Stimulated activated CD4-positive, alpha-beta T cell treated with anti-CD3 and anti-CD28 coated beads, Interleukin-1b, Interleukin-23, amount 100 ng/mL, for 4 hours (primary cell): ENCODE measurements at places on chromosomes 5 and 9.

DNA sequence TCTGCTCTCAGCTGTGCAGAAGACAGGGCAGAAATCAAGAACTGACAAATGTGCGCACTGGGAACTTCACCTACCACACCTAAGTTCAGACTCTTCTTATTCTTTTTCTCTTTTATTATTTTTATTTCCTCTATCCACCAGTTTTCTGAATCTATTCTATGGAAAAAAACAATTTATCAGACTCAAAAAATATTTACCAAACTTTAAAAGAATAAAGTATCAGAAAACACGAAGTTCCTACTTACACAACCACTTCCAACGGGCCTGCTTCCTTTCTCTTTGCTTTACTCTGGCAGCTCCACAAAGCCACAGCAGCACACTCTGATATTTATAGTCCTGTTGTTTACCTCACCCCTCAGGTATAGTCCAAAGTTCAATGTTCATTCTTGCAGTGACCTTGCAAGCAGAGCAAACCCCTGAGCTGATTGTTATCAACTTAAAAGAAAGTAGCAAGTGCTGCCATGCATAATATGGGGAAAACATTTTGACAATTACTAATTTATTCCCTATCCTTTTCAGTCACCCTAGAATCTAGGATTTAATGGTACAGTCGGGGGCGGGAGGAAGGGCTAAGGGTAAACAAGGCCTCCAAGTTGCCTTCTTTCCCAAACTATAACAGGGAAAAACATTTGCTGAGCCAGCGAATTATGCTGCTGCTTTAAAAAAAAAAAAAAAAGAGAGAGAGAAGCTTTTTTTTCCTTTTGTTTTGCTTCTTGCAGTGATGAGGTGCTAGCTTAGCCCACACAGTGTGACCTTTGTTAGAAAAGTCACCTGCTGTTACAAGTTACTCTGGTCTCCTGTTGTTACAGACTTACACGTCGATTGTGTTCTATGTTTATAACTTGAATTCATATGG, at the start of gene SELENOP:
Gene SELENOP, minus strand, starts transcription at position 302 of the 856 bp plus-strand sequence. CDS start 3,539 bp downstream, outside the sequence.
- DNase-seq: no peak

DNA sequence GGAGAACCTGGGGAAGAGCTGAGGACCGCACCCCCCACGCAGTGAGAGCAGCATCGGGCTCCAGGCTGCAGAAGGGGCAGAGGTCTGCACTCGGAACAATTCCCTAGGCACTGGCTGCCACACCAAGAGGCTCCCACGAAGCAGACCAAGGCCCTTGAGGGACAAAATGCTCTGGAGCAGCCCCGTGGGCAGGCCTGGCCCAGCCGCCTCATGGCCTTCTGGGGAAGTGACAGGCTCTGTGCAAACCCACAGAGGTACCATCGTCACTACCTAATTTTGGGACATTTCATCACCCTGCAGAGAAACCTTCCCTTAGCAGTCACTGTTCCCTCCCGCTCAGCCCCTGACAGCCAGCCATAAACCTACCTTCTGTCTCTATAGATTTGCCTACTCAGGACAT, 15.9 kb downstream of the FBXW5 start:
- DNase-seq: no peak

DNA sequence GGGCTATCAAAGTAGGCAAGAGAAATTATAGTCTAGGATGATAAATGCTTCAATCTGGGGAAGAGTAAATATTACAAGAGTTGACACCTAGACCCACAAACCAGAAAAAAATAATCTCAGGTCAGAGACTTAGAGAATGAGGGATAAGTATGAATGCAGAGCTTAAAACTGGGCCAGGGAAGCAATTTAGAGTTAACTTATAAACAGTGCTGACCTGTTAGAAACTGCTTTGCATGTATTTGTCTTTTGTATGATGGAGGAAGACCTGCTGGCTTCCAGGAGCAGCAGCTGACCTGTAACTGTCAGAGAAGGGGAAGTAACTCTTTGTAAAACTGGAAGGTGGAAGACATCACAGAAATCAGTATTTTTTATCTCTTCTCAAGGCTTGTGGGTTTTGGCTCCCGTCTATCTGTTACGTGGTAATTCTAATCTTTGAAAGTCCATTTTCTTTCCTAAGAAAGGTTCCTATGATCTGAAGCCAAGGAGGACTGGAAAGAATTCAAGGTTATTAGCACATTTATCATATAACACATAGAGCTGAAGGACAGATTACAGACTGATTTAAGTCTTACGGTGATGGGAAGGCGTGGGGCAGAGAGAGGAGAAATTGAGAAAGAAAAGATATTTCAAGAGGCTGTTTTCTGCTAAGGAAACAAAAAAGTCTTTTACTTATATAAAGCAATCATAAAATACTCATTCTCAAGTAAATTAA, 114.7 kb upstream of the ADAMTS19 start:
- DNase-seq: no peak

GRCh38 chr5:17157294-17157693, 60.1 kb upstream of the BASP1 start:
- DNase-seq: no peak

- no peak for DNase-seq
Observed at GRCh38 chr5:1936901-1937300, 54.2 kb upstream of the IRX4 start.

DNA sequence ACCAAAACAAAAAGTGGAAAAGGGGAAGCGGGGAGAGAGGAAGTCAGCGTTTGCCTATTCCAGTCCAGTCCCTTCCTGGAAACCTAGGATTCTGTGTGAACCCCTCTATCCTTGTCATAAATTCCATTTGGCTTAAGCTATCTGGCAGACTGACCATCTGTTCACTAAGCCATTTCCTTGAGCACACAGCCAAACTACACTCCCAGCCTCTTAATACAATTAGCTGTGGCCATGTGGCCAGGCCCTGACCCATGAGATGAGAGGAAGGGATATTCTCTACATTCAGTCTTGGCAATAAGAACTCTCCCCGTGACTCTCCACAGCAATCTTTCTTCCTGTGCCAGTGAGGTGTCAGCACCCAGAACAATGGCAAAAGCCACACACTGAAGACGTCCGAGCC, 424.8 kb downstream of the TLE1 start:
- no peak for DNase-seq

GRCh38 chr5:102511666-102512065, 12.9 kb upstream of the SLCO6A1 start:
- no peak for DNase-seq

- no peak for DNase-seq
Observed at GRCh38 chr5:175235251-175235960, 208.6 kb downstream of the DRD1 start.

DNA sequence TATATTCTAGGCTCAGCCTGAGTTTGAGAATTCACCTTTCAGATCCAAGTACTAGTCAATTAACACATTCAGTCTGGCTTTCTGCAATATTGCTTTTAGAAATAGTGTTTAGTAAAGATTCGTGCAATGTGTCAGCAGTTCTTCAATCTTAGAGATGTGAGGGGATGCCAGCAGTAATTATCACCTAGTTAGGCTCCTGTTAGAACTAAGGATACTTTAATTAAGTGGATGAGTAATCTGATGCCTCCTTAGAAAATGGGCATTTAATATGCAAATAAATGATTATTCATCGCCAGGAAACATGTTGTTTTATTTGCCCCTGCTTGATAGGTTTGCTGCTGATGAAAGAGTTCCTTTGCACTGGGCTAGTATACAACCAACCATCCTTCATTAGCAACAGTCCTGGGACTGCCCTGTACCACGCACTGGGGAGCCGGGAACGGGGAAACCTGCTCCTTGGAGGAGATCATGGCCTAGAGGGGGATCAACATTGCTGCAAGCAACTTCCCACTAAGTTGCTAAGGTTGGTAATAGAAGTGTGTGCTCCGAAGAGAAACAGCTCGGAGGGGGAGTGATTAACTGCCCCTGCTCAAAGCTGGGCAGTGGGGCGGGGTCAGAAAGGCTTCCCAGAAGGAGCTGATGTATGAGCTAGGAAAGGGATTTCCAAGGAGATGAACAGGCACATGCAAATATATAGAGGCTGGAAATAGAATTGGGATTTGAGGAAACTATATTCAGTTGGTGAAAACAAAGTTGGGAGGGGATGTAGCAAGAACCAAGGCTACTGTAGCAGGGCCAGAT, 231.8 kb downstream of the DRD1 start:
- DNase-seq: no peak

DNA sequence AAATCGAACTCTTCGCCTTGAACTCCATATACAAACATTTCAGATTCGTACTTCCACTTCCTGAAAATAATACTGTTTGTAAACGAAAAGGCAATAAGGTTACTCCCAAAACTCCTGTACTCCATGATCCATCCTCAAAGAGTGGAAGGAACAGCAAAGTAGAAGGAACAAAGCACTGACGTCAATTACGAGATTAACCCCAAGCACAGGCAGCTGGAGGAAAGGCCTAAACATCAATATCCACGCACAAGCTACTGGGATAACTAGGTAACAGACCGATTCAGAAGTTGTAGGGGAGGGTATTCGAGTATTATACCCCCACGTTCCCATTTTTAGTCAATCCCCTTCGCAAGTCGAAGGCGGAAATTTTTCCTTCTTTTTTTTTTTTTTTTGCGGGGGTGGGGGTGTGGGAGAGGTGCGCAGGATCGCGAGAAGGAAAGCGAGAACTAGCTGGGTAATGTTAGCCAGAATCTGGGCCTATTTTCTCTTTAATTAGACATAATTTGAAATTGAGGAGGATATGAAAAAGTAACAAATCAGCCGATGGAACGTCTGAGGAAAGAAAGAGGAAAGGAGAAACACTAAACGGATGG, 909 bp downstream of the AFF4 start:
- DNase-seq: no peak

DNA sequence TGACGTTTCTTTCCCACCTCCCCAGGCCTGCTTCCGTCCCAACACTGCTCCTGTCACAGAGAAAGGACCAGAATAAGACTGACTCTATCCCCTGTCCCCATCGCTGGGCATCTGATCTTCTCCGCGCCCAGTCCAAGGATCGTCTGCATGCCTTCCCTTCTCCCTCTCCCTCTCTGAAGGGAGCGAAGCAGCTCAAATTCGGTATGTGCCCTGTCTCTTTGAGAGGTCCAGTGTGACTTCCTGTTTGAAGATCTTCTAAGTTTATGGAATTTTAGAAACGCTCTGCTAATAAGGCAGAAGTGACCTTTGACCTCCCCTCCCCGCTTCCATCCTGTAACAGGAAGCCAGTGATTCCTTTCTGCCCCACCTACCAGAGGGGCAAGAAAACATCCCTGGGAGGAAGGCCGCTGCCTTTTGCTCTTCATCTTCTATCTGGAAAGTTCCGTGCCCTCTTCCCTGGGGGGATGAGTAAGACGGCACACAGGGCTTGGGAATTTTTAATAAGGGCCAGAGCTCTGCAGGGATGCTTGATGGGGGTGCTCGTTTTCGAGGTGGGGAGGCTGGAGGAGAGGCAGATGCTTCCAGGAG, 40.7 kb upstream of the RNU6ATAC start:
- DNase-seq: no peak

DNA sequence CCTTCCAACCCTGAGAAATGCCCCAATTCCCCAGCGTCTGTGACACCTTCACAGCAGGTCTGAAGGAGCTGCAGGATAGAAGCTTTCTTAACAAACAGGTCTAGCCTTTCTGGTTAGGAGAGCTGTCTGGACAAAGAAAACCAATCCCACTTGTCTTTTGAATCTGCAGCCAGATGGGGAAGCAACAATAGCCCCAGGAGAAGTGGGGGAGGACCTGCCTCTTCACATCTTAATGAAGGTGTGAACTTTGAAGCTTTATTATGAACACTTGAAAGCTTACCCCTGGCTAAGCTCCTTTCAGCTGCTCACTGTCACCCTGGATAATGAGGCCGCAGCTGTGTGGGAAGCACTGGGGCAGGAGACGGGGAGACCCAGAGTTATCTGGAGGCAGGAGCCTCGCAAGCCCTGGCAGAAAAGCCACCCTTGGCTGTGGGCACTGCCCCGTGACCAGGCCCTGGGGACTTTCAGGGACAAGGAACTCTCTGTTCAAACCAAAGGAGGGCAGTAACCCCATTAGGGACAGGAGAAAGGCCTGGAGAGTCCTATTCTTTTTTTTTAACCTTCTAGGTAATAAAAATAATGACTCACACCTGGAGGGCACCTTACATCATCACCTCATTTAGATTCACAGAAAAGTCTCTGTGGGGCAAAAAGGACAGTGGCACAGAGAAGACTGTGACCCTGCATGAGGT, 151.8 kb upstream of the RAD23B start:
- DNase-seq: no peak

- no peak for DNase-seq
Observed at GRCh38 chr5:78751872-78752271, 103.3 kb upstream of the LHFPL2 start.

DNA sequence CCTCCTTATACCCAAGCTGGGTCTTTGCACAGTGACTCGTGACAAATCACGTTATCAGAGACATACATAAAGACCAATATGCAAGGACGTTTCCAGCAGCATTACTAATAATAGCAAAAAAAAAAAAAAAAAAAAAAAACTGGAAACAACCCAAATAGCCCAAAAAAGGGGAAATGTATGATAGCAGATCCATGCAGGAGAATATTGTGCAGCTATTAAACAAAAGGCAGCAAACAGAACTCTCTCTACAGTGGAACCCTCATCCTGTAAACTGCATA, 37.7 kb downstream of the C5orf15 start:
- DNase-seq: no peak

GRCh38 chr5:99061711-99062110, 132.9 kb upstream of the CHD1 start:
- no peak for DNase-seq

GRCh38 chr5:66896171-66896570, 300.0 kb downstream of the MAST4 start:
- DNase-seq: no peak

DNA sequence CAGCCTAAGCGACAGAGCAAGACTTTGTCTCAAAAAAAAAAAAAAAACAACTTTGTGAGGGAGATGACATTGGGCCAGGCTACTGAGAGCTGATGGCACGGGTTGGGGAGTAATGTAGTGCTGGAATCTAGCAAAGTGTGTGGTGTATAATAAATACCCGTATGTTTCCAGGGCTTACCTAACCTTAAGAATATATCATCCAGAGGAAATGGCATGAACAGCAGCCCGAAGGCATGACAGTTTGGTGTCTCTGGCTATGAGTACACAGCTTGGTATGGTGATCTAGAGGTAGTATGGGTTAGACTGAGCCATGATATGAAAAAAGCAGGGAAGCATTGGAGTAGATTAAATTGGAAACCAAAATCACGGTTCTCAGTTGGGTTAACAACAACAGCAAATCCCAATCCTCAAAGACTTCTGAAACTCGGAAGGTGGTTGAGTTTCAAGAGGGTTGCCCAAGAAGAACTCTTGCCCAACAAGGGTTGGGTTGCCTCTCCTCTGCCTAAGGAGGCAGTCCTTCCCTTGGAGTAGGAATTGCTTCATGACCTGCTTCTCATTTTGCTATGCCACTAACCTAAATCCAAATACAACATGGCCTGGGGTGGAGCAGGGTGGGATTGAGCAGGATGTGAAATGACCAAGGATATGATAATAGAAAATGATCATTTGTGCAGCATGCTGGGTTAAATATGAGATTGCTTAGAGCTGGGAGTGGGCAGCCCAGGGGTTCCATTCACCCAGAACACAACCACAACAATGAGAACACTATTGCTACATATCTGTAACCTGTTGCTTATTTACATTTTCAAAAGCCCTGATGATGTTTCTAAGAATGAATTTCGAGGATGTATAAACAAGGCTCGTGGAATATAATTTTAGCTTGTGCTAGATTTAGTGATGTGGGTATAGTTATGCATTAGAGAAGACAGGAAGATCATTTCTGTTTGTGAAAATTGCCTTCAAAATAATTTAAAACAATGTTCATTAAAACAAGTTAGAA, 64.6 kb upstream of the ZFR start:
- no peak for DNase-seq
